Endothelial cell of umbilical vein (primary cell): ENCODE measurements at places on chromosomes 12 and 14. TPM values are rescaled to one million over a fixed set of nuclear protein-coding genes. Genes with fewer than 3 reads are reported as not detected.

DNA sequence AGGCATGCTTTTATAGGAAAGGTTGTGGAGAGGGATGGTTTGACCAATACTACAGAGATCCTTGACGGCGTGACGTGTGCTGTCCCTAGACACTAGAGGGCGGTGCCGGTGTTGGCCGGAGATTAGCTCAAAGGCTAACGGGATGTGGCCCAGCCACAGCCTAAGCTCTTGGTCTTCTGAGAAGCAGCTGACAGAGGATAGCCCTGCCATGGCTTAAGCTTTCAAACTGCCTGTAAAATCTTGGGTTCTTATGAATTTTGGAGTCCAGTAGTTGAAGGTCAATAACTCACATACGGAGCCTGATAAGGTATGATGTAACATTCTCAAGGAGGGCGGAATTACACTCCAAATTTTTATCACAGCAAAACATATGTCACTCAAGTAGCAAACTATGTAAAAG, 515.7 kb upstream of the ATXN7L3B start:
- no peaks in the 10 kb centered on the region for H3K36me3 ChIP-seq
- H3K4me1 ChIP-seq, result no peaks in the 10 kb centered on the region
- no peak overlapping the region for H3K4me3 ChIP-seq
- DNase-seq, result peak; percentile 33

GRCh38 chr12:101592921-101593320, 1.9 kb upstream of the MYBPC1 start:
- H3K27me3 ChIP-seq, result no peaks in the 10 kb centered on the region
- H3K4me1 ChIP-seq, result no peaks in the 10 kb centered on the region

DNA sequence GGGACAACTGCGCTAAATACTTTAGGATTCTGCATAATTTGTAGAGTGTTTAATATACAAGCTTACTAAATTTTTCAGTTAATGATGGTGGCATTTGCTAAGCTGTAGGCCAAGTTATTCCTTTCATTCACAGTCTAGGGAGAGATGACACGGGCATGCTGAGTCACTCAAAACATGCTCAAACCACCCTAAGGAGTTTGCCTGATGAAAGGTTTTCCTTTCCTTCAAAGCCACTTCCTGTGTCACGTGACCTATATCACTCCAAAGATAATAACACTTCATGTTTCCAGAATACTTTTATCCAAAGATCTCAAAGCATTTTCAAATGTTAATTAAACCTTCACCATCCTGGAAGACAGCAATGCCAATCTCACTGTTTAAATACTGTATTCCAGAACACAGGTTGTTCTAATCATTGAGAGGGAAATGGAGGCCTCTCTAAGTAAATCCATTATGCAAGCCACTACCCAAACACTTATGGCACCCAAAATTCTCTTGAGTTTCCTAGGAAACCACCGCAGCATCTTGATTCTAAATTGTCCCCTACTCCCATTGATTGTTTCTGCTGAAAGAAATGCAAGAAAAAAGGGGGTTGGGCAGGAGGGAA, 207.0 kb upstream of the CDKN3 start:
- DNase-seq, result peak; percentile 76
- peak overlapping the region; percentile 29 for H3K27ac ChIP-seq
- no peak overlapping the region for H3K4me3 ChIP-seq
- no peaks in the 10 kb centered on the region for H3K36me3 ChIP-seq

Gene DBX2
- not detected in 2 replicates for polyA plus RNA-seq
